SW 1271 (cell line): ENCODE measurements at places on chromosomes 3 and 15.

GRCh38 chr3:197854596-197855343 lies 63.7 kb downstream of the LRCH3 start:
- peak; percentile 97 for DNase-seq

DNA sequence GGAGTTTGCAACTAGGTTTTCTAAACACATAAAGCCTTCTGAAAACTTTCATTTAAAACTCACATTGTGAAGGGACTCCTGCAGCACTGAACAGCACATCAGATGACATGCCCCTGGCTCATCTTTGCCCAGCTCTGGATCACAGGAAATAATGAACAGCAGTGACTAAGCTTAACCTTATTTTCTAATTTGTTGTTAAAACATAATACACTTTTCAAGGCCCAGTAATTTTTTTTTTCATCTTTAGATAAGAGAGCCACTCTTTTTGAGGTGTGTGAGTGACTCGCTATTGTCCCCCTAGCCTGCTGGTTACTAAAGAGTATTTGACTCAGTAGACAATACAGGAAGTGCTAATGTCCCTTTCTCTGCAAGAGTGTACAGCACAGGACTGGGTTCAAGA lies 204.0 kb downstream of the OSBPL10 start:
- DNase-seq: no peak

- DNase-seq: no peak
Measured at GRCh38 chr3:177812492-177812891, 615.2 kb upstream of the TBL1XR1 start.

- DNase-seq: no peak
Measured at GRCh38 chr3:9682096-9682495, 21.5 kb upstream of the CPNE9 start.

GRCh38 chr15:98723195-98723594 lies 74.9 kb downstream of the IGF1R start:
- no peak for DNase-seq

- no peak for DNase-seq
Measured at GRCh38 chr15:64687172-64687571, 88.2 kb downstream of the RBPMS2 start.

- DNase-seq: no peak
Measured at GRCh38 chr15:68330416-68330815, 52.9 kb downstream of the FEM1B start.

DNA sequence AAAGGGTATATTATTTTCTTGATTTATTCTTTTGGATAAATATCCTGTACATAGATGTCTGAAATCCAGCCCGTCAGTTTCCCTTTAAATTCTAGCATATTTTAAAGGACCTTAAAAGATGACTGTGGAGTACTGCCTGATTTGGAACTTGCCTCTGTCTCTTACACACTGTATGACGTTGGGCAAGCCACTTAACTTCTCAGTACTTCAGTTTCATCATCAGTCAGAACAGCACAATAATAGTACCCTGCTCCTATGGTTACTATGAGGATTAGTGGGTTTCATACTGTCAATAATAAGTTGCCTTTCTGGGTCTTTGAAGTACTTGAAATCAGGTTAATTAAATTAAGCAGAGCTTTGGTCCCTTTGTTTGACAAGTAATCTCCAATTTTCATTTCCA lies 374.3 kb downstream of the TIGIT start:
- no peak for DNase-seq

DNA sequence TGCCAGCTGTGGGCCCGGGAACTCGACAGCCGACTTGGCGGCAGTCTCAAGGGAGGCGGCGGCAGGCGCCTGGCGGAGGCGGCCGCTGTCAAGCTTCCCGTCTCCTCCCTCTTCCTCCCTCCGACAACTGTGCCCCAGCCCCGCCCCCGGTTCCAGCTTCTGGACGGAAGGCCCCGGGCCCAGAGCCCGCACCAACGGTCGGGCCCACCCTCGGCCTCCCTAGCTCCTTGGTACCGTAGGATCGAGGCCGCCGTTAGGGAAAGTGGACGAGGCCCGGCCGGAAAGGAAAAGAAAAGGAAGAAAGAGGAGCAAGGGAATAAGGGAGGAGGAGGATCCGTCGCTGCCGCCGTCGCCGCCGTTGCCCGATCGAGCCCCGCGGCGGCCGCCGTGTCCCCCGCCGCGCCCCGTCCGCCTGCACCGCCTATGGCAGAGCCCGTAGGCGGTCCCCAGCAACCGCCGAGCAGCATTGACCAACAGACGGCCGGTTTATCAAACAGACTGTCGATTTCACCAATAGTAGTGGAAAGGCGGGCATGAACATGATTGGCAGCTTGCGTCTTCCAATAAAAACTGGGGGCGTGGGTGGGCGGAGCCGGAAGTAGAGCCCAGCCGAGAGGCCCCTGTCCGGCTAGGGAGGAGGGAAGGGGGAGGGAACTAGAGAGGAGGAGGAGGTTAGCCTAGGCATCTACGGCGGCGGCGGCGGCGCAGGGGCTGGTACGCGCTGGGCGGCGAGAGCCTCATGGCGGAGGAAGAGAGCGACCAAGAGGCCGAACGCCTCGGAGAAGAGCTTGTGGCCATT lies at the start of the genes CGGBP1 and ZNF654:
CGGBP1 (minus strand) TSS at position 425 of the 799 bp plus-strand sequence. CDS start 3,029 bp downstream, outside the sequence.
ZNF654 (plus strand) TSS at position 675 of the 799 bp plus-strand sequence; CDS start at position 740, 65 bp downstream.
- peak; percentile 94 for DNase-seq

DNA sequence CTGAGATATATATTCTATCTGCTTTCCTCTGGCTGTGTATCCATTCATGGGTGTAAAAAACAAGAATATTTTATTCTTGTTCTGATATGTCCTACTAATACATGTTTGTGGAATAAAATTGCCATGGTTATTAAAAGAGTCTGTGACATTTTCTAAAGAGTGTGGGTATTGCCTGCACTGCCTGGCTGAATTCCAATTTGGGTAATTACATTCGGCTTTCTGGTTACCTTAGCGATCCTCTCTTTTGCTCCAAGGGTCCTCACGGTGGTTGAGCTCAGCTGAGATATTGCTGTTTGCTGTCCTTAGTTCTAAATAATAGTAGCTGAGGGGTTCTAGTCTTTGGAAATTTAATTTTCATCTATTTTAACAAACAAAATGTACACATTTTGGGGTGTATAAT lies 301.4 kb upstream of the DNAJC19 start:
- DNase-seq: no peak

- peak; percentile 57 for DNase-seq
Measured at GRCh38 chr3:128068156-128068620, 16.0 kb downstream of the SEC61A1 start.

DNA sequence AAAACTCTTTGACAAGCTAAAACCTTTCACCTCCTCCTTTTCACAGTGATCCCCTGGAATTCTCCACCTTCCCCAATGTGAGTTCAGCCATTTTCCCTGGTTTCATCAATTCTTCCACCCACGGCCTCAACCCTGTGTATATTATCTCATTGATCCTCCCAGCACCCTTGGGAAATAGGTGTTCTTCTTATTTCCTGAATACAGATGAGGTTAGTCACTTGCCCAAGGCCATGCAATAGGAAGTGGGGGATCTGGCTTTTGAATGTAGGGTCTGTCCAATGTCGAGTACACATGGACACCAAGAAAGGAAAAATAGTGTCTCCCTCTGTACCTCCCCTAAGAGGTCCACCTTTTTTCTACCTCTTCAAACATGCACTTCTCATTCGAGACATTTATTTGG lies 262.8 kb upstream of the ST8SIA2 start:
- no peak for DNase-seq

DNA sequence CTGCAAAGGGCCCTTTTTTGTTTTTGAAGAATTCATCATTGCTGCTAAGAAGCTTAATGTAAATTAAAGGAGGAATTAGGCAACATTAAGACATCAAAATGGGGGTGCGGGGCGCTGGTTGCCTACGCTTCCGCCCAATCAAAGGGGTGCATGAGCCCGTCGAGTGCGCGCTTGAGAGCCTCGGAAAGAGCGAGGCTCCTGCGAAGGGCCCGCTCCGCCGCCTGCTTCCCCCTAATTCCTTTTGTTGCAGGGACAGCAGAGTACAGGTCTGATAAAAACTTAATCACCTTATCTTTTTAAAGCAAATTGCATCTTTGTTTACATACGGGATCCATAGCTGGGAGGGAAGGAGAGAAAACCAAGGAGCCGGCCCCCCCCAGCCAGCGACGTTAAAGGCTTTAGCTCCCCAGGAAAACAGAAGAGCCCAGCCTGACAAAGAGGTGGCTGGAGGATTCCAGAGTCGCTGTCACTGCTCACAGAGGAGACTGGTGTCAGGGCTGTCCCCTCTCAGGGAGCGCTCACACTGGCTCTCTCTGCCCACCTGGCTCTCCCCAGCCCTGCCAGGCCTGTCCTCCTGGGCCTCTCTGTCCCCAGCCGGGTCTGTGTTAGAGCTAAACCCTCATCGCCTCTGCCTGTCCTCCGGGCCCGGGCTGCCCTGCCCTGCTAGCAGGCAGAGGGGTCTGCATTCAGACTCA lies 67.3 kb downstream of the DNAJB8 start:
- no peak for DNase-seq

- no peak for DNase-seq
Measured at GRCh38 chr15:34653992-34654391, 70.5 kb upstream of the GOLGA8B start.

- DNase-seq: no peak
Measured at GRCh38 chr3:149494759-149495580, 20.5 kb downstream of the TM4SF4 start.

- no peak for DNase-seq
Measured at GRCh38 chr3:171428321-171428787, 31.9 kb downstream of the TNIK start.

- DNase-seq: no peak
Measured at GRCh38 chr3:139198929-139199328, 144.9 kb upstream of the MRPS22 start.

- peak; percentile 50 for DNase-seq
Measured at GRCh38 chr3:101936419-101937356, 87.4 kb downstream of the NFKBIZ start.

DNA sequence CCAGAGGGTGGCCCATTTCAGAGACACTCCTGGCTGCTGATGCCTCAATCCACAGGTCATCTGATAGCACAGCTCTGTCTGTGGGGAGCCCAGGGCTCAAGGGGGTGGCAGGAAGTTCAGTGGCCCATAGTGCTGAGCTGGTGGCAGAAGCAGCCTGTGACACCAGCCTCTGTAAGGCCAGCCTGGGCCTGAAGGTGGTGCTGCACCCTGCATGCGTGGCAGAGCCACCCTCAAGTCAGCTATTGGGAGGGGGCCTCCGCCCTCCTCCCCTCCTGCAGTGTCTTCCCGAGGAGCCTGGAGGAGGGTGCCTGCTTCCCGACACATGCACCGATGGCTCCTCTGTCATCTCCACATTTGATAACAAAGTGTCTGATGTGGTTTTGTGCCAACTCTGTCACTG lies 3.0 kb downstream of the PLA1A start:
- DNase-seq: no peak

- DNase-seq: no peak
Measured at GRCh38 chr3:194638991-194639605, 5.9 kb upstream of the TMEM44 start.

GRCh38 chr3:16809993-16810392 lies 74.8 kb upstream of the PLCL2 start:
- no peak for DNase-seq

DNA sequence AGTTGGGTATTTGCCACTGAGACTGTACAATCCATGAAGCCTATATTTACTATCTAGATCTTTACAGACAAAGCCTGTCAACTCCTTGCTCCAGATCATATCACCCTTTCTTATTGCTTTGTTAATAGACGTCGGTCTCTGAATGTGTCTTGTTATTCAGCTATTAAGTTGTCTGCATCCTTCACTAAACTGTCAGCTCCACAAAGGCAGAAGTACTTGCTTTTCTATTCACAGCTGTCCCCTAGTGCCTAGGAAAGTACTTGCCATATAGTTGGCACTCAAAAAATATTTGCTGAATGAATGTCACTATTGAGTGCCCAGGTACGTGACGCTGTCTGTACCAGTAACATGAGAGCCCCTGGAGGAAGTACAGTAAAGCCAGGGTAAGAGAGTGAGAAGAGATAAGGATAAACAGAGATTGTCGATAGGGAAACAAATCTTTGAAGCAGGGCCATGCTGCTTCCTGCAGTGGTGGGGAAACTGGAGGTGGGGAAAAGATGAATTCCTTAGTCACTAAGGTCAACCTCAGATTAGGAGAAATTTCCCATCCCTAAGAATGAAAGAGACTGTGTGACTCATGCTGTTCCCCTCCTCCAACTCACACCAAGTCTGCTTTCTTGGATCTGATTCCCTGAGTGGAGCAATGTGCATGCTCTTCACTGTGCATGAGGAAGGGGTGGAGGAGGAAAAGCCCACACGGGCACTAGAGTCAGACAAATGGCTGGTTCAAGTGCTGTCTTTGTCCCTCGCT lies 36.3 kb downstream of the PRICKLE2 start:
- no peak for DNase-seq

DNA sequence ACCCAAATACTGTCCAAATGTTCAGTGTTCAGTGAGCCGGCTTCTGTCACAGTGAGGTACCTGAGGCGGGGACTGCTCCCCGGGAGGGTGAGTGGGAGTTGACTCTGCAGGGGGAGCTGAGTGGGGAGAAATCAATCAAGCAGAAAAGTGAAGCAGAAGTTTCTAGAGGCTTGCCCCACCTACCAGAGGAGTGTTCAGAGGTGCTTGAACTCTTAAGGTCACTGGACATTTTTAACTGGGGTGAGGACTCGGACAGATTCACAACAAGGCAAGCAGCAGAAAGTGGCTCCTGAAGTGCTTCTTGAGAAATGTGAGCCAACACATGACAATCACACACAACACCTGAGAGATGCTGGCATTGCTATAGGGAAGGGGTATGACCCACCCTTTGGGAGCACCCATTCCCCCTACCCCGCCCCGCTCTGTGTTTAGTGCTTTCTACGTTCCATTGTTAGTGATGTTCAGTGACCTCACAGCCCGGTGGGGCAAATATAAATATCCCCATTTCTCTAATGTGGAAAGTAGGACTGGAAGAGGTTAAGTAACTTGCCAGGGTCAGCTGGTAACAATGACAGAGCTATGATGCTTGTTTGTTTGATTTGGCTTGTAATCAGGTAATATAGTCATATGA lies 48.6 kb upstream of the AKAP13 start:
- no peak for DNase-seq

- no peak for DNase-seq
Measured at GRCh38 chr3:66507423-66508260, 6.8 kb upstream of the LRIG1 start.

DNA sequence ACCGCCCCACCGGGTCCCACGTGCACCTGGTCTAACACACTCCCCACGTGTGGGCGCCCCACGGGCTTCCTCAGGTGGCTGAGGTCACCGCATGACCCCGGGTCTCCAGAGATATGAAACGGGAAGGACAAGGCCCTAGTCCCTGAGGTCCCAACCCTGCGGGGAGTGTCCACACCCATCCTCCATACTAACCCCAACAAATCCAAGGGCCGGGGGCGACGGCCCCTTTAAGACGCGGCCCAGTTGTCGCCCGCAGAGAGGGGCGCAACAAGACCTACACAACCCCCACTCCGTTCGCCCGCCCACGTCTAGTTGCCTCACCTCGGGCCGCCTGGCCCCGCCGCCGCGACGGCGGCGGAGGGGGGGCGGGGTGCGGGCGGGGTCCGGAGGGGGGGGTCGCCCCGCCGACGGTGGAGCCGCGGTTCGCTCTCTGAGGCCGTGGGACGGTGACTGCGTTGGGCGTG lies 396 bp downstream of the INO80 start:
- DNase-seq: no peak

- no peak for DNase-seq
Measured at GRCh38 chr3:1190569-1190968, 97.7 kb downstream of the CNTN6 start.

GRCh38 chr3:32684800-32685542 lies at the start of gene CNOT10:
Gene CNOT10, plus strand, starts transcription at chr3:32685188. Its CDS starts 273 bp downstream, at chr3:32685461.
- peak; percentile 92 for DNase-seq
